ENCODE measurements at places on chromosomes 3 and 15.
A peak's percentile ranks its signal among the peaks of the same experiment; 100 is the strongest.

- DNase-seq = no peak
Measured at GRCh38 chr15:73956743-73957135, 30.5 kb downstream of the LOXL1 start.

GRCh38 chr3:123712077-123712860, 127.4 kb upstream of the HACD2 start:
- no peak for DNase-seq

- no peak for DNase-seq
Measured at GRCh38 chr3:167872941-167873340, 137.4 kb downstream of the SERPINI1 start.

DNA sequence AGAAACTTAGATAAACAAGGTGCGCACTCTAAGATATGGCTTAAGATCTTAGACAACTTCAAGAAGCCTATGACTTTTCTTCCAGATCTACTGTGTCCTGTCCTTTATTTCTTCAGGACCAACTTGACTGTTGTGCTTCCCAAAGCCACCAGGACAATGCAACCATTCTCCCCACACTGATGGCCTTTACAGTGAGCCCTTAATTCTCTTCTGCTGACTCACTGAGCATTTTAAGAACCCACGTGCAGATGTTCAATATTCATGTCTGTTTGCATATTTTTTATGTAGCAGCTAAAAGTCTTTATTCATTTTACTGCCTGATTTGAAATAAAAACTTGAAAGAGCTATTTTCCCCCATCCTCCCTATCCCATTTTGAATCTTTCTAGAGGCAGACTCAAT, 103.3 kb upstream of the SLC2A2 start:
- DNase-seq = no peak

- no peak for DNase-seq
Measured at GRCh38 chr3:30508339-30508738, 98.1 kb upstream of the TGFBR2 start.

- DNase-seq = no peak
Measured at GRCh38 chr15:41331833-41332193, 578 bp downstream of the OIP5 start.

DNA sequence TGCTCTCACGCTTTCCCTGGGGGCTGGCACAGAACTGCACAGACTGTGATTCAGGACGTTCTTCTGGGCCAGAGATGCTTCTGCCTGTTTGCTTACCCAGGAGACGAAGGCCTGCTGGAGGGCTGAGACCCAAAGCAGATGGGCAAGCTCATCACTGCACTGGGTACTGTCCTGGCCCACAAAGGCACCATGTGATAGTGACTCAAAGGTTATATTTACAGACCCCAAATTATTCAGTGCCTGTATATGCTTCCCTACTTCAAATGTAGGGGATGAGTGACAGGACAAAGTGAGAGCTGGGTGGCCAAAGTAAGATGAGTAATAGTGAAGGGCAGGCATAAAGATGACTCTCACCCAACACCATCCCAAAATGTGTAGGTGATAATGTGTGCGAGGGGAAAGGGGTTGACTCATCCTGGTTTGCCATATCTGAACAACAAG, 127.4 kb downstream of the WDR76 start:
- no peak for DNase-seq

- no peak for DNase-seq
Measured at GRCh38 chr3:15284121-15284889, 48.1 kb downstream of the SH3BP5 start.

DNA sequence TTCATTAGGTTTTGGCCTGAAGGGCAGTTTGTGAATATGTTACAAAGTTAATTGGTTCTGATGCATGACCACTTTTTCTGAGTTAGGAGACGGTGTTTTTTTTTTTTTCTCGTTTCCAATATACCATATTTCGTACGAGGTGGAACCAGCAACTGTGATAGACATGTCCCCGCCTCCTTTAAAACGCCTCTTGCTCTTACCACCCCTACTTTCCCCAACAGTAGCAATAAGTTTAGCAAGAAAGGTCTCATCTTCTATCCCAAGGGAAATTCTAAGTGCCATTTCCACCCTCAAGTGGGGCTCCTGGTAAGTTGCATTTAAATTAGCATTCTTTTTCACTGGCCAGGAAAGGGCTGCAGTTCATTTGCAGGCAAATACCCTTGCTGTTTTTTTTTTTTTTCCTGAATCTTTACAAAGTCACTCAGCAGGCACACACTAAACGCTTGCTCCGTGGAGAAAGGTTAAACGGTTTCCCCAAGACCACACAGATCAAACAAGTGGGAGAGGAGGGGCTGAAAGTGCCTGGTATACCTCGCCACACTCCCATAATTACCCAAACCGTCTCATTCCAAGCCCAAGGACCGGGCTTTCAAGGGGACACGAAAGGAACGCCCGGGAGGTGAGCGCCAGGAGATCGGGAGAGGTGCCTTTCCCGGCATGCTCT, 39.5 kb upstream of the MGA start:
- no peak for DNase-seq

- DNase-seq = no peak
Measured at GRCh38 chr3:13148561-13149329, 75.5 kb upstream of the IQSEC1 start.

DNA sequence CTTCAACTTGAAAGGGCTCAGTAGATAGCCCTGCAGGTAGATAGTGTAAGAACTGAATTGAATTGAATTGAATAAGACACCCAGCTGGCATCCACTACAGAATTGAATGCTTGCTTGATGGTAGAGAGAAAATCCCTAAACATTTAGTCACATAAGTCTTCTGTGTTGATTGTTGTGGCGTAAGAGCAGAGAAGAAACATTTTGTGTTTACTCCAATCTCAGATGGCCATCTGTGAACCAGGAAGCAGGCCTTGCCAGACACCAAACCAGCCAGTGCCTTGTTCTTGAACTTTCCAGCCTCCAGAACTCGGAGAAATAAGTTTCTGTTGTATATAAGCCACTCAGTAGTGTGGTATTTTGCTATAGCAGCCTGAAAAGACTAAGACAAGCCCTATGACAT, 43.6 kb downstream of the SST start:
- DNase-seq = no peak

- no peak for DNase-seq
Measured at GRCh38 chr3:48064292-48064829, 48.1 kb upstream of the MAP4 start.

DNA sequence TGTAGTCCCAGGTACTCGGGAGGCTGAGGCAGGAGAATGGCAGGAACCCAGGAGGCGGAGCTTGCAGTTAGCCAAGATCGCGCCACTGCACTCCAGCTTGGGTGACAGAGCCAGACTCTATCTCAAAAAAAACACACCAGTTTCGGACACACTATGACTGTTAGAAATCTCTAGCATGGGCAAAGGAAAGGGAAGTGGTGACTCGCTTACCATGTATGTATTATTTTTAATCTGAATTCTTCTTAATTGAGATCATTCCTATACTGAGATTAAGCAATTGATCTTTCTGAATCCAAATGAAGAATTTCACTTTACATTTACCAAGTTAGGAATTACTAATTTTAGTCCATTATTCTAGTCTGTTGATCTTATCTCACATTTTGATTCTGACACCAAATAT, 459.2 kb upstream of the ALCAM start:
- no peak for DNase-seq

DNA sequence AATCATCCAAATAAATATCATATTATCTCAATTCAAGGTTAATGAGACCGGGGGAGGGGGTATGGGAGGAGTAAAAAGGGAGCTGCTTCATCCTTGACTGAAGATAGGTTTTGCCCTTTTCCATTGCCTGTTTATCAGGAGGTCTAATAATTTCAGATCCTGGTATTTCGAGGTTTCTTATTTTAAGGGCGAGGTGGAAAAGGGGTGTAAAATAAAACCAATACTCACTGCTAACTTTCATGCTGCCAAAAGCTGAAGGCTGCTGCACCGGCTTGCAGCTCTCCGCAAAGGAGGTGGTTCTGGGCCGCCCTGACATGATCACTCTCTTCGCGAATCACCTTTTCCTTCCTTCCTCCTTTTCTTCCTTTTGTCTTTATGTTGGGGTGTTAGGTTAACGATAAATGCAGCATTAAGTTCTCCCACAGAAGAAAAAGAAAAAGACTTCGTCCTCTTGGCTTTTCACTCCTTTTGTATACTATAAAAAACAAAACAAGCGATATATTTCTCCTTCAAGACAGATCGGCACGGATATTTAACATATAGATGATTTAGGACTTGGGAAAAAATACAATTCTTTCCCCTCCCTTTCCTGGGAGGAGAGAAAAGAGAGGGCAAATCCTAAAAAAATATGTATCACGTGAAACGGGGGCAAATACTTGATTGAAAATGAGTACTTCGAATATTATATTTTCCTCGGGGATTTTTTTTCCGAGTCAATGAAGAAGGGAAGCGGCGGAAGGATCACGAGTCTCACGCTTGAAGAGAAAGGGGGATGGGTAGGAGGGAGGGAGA, 932 bp downstream of the GSK3B start:
- DNase-seq = peak; percentile 24

- no peak for DNase-seq
Measured at GRCh38 chr3:11995120-11995519, 9.1 kb upstream of the SYN2 start.

- DNase-seq = no peak
Measured at GRCh38 chr3:143977341-143978262, 6.0 kb downstream of the DIPK2A start.

DNA sequence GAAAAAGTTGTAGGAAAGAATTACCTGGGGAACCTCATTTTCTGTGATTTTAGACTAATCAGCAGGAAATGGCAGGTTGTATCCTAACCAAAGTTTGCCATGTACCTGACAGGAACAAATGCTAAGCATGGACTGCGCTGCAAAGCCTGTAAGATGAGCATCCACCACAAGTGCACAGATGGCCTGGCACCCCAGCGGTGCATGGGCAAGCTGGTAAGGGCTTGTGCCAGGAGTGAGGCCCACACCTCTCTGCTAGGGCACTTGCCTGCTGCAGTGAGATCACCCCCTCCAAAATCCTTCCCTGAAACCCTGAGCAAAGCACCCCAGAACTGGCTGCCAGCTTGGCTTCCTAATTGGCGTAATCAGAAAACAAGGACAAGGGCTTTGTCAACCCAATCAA, 102.6 kb downstream of the STAC start:
- DNase-seq = no peak

DNA sequence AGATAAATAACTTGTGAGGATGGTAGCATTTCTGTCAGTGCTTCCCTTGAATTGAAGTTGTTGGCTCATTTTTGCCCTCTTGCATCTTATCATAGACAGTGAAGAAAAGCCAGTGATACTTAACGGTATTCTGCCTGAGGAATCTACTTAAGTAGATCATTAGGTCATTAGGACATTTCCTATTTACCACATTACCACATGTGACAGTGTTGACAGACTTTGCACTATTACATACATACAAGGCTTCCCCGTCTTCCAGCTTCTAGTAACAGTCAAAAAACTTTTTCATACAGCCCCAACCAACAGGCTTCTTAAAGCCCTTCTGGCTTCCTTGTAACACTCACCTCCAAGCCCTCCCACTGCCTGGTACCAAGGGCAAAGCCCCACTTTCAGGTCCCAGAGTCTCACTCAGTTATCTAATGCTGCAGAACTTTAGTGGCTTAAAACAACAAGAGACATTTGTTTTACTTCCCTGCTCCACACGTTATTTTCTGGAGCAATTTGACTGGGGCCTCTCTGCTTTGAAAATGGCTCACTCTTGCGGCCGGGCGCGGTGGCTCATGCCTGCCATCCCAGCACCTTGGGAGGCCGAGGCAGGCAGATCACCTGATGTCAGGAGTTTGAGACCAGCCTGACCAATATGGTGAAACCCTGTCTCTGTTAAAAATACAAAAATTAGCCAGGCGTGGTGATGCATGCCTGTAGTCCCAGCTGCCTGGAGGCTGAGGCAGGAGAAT, 40.0 kb downstream of the ASB7 start:
- no peak for DNase-seq

GRCh38 chr3:157531301-157531660, 28.1 kb upstream of the VEPH1 start:
- no peak for DNase-seq

GRCh38 chr3:44910693-44911092, 36.3 kb downstream of the TGM4 start:
- no peak for DNase-seq

GRCh38 chr15:52466134-52466701, 62.5 kb downstream of the MYO5A start:
- peak; percentile 39 for DNase-seq

DNA sequence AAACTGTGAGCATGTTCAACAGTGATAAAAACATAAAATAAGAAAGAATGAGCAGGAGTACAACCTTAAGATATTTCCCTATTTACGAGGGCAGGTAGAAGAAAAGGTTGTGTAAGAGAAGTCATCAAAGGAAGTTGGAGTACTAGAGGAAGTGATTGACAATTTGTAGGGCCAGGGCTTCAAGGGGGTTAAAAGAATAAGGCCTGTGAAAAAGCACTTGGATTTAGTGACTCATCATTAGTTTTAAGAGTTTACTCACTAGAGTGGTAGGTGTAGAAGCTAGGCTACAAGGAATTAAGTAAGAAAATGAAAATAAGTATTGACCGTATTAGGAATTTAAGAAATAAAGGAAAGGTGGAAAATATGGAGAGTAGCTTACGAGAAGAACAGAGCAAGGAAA, 23.6 kb downstream of the KCNMB3 start:
- DNase-seq = no peak

Measured in activated naive CD4-positive, alpha-beta T cell treated with anti-CD3 and anti-CD28 coated beads, Interleukin-2, amount 50 U/mL, for 16 hours (primary cell).